ENCODE measurements at places on chromosomes 1 and 21. TPM values are rescaled to one million over a fixed set of nuclear protein-coding genes. Genes with fewer than 3 reads are reported as not detected.

CR2 gene
- 4.4 TPM for total RNA-seq

TMEM51 gene
- total RNA-seq, result 5.2 TPM

TNNI3K gene
- total RNA-seq, result not detected

OR2M3 gene
- not detected for total RNA-seq

CD2 gene
- total RNA-seq, result not detected

TMCC2 gene
- 9.9 TPM for total RNA-seq

DNA sequence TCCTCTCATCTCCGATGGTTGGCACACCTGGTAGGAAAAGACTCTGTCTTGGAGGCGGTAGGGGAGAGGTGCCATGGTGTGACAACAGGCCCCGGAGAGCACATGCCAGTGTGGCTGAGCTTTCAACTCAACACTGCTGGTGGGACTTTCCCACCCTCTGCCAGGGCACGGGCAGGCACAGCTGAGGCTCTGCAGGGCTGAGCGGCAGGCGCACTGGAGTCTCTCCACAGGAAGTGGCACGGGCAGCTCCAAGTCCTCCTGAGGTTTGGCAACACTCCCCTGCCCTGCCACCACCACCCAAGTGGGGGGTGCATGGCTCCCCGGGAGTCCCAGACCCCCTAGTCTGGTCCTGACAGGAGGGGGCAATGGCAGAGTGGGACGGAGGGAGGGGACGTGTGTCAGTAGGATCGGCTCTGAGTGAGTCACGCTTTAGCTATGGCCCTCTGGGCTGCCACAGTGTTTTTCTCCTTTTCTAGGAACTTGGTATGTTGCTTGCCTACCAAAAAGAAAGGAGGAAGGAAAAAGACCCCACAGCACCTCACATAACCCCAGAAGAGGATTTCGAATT lies 27.3 kb upstream of the EVA1B start:
- DNase-seq, result no peak

GRCh38 chr1:153438599-153438998 lies 21.9 kb downstream of the S100A7 start:
- no peak for DNase-seq

GRCh38 chr21:41868062-41868710 lies 11.0 kb downstream of the PRDM15 start:
- DNase-seq, result no peak

GRCh38 chr1:163820226-163820625 lies 498.5 kb downstream of the NUF2 start:
- DNase-seq, result no peak

DNA sequence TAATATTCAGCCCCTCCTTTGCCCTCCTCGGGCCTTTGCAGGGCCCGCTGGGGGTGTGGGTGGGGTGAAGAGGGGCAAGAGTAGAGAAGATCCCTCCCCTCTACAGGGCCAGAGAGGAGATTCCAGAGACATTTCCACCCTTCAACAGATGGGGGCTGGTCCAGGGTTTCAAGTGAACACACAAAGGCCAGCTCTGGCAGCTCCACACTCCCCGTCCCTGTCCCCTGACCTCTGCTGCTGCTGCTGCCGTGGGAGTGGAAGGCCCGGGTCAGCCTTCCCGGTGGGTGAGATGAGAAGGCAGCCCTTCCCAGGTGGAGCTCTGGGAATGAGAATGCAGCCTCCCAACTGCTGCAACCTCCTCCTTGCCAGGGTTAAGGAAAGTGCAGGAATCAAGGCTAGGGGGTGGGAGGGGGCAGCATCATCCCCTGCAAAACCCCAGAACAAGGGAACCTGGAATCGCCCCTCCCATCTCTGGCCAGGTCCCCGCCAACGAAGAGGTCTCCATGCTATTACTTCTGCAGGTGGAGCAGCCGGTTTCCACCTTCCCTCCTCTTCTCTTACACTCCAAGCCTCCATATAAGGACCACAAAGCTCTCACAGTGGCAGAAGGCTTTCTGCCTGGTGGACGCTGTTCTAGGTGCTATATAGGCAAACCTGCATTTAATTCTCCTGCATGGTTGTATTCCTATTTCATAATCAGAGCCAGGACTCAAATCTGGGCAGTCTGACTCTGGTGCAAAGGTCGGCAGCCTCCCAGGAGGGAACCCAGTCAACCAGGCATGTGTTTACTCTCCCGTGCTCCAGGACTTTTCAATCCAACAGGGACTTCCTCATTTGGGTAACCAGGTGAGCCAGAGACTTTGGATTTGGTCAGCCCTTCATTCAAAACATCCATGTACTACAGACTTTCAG lies 22.9 kb upstream of the ARHGEF10L start:
- DNase-seq, result peak; percentile 52

DNA sequence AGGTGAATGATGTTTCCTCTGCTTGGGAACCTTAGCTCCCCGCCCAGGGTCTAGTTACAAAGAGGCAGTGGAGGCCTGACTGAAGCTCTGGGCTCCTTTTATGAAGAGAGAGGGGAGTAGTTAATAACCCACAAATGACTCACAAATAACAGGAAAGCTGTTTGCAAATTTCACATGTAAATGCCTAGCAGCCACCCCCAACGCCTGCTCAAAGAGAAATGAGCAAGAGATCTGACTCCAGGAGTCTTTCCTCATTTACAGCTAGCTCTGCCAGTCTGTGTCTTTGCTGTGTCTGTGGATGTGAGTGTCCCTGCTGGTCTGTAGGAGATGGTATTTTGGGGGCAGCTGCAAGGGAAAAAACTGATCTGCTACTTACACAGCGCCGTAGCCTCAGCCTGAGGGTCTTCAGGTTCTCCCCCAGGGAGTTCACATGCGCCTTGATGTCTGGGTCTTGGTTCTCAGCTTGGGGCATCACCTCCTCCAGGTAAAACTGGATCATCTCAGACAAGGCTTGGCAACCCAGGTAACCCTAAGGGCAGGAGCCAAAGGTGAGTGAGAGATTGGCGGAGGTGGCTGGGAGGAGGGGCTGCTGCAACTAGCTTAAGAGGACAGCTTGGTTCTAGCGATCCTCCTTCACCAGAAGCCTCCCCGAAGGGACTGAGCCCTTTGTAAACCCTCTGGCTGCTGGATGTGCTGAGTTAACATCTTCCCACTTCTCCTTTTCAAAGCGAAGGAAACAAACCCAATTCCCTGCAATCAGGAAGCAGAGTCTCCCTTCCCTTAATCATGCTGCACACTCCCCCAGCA lies at the start of gene IL19:
IL19 (plus strand) TSS at position 243 of the 807 bp plus-strand sequence. CDS start 65,890 bp downstream, outside the sequence.
- peak; percentile 5 for DNase-seq

Data from GM23338 (cell line).